ENCODE measurements at places on chromosomes 16 and 17.

GRCh38 chr16:46896314-46896968, 12.3 kb downstream of the GPT2 start:
- DNase-seq, result peak; percentile 3

DNA sequence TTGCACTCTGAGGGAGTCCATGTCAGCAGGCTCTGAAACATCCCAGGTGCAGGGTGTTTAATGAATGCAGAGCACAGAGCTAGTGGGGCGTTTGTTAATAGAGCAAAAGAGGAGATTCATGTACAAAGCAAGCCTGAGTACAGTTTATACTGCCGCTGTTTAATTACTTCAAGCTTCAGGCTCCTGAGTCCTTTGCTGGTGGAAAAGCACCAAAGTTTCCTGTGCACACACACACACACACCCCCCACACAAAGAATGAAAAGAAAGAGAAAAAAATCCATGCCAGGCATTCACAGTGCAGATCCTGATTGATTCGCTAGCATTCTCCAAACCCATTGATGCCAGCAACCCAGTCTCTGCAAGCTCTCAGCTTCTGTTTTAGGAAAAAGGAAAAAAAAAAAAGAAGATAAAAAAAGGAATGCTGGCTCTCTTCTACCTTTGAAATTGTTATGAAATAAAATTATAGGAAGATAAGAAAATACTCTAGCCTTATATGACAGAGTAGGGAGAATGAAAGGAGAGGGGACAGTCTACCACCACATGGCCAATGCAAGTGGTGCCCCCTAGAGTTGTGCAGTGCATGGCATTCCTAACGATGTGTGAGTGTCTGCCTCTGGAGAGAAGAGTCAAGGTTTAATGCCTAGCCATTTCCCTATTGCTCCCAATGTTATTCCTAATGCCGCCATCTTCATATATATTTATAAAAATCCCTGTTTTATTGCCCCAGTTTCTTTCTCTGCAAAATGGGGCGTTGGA, 216.5 kb downstream of the TMEM114 start:
- DNase-seq, result no peak

DNA sequence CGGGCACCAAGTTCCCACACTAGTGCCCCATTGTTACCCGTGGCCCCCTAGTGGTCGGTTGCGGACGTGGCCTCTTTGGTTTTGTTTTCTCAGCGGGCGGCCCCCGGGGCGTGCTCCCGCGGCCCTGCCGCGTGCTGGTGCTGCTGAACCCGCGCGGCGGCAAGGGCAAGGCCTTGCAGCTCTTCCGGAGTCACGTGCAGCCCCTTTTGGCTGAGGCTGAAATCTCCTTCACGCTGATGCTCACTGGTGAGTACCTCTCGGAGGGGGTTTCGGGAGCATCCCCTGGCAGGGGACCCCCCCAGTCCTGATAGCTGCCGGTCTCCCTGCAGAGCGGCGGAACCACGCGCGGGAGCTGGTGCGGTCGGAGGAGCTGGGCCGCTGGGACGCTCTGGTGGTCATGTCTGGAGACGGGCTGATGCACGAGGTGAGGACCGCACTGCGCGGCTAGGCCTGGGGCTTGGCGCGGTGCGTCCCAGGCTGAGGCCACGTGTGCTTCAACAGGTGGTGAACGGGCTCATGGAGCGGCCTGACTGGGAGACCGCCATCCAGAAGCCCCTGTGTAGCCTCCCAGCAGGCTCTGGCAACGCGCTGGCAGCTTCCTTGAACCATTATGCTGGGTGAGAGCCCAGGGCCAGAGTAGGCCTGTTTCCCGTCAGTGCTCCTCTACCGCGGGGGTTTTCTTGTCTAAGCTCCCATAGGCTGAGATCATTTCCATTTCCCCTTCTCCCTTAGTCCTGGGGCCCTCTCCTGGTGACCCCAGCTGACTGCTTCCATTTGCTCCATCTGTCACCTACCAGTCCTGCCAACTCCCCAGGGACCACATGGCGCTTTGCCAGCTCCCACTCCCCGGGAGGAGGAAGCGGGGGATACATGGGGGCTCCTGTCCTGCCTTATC, 1.7 kb downstream of the SPHK1 start:
- DNase-seq, result peak; percentile 79

- DNase-seq, result no peak
These were observed 1.6 kb downstream of the MIEF2 start for GRCh38 chr17:18262111-18262510.

DNA sequence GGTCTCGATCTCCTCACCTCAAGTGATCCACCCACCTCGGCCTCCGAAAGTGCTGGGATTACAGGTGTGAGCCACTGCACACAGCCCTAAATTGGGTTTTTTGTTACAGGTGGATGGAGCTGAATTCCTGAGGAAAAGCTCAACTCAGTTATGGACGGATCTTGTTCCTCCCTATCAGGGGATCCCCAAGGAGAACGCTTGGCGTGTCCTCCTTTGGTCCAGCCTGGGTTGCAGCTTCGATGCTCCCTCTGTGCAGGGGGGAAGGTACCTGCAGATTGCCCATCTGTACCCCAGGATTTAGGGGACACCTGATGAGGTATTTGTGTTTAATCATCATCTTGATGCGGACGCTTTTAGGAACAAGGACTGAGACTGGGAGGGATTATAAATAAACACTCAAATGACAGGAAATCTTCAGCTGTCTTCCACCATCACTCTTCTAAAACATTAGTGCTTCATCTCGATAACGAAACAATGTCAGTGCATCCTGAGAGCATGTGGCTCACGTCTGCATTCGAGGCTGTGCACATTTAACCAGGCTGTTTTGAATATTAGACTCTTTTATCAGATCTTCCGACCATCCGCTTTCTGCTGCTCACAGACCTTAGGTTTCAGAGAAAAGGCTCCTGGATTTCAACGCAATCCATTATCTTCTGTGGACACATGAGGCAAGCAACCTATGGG, 18.2 kb upstream of the MEIOB start:
- DNase-seq, result no peak

Data from mesenchymal stem cell (in vitro differentiated cells and primary cell).